ENCODE measurements at places on chromosomes 4 and X.

GRCh38 chrX:75784680-75785491, at the start of gene MAGEE2:
Gene MAGEE2 (minus strand): TSS chrX:75785254. CDS start chrX:75785051, 203 bp downstream.
- no peak for DNase-seq

DNA sequence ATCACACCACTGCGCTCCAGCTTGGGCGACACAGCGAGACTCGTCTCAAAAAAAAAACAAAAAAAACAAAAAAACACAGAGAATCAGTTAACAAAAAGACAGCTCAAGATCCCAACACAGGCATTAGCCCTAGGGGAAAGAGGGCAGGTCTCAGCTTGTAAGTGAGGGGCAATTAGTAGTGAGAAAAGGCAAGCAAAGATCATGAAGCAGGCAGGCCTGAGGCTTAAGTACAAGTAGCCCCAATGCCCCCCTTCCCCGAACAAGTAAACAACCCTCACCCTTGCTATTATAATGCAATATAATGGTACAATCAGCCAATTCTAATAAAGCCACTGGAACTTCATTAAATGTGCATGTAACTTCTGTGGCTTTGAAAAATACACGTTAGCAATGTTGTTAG, 17.0 kb downstream of the ADGRA3 start:
- DNase-seq = no peak

- no peak for DNase-seq
Observed at GRCh38 chrX:31658360-31658759, 586.5 kb upstream of the FTHL17 start.

- DNase-seq = no peak
Observed at GRCh38 chr4:181225616-181226261, 1017.5 kb upstream of the TENM3 start.

GRCh38 chr4:31803526-31804195, 1083.5 kb downstream of the PCDH7 start:
- DNase-seq = no peak

DNA sequence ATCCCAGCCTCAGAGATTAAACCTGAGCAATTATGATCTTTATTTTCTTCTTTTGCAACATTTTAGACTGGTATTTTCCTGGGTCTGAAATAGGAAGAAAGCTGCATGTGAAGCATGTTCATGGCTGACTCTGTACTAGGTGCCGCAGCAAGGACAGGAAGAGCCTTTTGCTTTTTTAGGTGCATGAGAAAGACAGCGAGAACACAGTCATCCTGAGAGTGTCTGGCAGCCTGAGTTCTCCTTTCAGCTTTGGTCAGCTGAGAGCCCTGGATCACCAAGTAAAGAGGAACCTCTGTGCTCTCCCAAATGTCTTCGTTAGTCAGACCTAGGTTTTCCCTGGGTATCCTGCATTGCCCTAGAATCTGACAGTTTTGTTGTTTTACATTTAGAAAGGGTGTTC, 29.8 kb downstream of the FAM149A start:
- DNase-seq = no peak

GRCh38 chr4:28744066-28744465, 1883.4 kb downstream of the STIM2 start:
- no peak for DNase-seq

DNA sequence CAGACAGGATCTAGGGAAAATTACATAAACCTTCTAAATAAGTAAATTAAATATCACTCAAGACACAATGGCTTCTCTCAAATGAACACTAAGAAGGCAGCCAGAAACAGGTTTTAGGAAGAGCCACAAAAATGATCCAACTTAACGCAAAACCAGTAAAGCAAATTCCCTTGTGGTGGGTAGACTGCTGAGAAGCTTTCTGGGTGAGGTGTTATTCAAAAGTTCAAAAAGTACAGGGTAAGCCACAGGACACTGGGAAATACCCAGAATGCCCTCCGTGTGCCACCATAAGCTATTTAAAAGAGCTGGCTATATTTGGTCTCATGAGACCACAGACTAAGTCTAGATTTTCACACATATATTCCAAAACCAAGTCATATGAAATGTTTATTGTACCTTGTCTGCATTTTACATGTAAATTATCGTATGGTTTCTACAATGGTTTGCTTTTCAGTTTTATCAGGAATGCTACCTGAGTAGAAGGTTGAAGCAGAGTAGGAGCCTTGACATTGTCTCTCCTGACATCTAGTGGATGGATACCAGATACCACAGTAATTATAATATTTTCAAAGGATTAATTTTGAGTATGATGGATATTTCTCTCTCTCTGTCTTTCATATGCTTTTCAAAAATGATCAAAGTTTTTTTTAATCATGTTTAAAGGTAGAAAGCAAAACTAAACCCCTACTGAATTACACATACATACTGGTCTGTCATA, 109.3 kb upstream of the KLHL13 start:
- DNase-seq = no peak

Data from left colon (tissue), 2 donors.